Neural progenitor cell (in vitro differentiated cells): ENCODE measurements at places on chromosomes 13 and 19.
A peak's percentile ranks its signal among the peaks of the same experiment; 100 is the strongest.

- DNase-seq, result no peak
Observed at GRCh38 chr13:110867380-110867779, 47.5 kb downstream of the ANKRD10 start.

DNA sequence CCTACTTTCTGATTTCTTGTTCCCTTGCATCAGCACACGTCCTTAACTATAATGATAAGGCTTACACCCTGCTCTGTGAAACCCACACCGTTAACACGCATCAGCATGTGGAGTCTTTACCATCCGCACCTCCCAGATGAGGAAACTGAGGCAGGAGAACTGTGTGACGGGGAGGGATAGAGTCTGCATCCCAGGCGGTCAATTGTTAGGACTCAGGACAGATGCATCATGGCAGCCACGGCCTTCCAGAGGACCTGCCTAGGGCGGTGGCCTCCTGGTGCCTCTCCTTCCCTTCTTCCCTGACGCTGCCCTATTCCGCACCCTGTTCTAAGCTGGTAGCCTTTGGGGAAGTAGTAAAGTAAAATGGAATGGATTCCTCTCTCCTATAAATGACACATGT, 326.0 kb downstream of the TEX29 start:
- DNase-seq, result no peak

DNA sequence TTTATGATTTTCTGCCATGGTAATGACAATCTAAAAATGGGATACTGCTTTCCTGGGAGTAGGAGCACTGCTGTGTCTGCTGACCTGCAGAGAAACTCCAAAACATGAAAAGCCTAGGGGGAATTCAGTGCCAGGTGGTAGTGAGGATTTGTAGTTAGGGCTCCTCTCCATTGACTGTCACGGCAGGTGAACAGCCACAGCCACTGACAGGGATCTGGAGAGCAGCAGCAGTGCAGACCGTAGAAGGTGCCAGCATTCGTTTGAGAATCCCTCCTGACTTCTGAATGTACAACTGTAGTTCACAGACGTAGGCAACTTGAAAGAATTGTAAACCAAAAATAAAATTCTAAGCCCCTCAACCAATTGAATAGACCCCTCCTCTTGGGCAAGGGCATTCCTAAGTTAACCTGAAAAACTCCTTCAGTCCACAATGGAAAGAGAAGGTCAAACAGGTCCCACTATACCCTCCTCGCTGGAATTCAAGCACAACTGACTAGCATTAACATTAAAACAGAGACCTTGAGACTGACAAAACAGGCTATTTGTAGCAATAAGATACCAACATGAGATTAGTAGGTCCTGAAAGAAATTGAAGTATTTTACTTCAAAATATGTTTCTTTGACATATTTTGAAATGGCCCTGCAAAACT, 1328.8 kb downstream of the OLFM4 start:
- DNase-seq, result peak; percentile 10

DNA sequence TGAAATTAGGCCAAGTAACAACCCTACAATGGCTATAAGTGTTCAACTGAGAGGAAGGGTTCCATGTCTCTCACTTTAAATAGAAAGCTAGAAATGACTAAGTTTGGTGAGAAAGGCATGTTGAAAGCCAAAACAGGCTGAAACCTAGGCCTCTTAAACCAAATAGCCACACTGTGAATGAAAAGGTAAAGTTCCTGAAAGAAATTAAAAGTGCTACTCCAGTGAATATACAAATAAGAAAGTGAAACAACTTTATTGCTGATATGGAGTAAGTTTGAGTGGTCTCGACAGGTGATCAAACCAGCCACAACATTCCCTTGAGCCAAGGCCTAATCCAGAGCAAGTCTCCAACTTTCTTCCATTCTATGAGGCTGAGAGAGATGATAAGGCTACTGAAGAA, 209.6 kb downstream of the KLF12 start:
- no peak for DNase-seq

DNA sequence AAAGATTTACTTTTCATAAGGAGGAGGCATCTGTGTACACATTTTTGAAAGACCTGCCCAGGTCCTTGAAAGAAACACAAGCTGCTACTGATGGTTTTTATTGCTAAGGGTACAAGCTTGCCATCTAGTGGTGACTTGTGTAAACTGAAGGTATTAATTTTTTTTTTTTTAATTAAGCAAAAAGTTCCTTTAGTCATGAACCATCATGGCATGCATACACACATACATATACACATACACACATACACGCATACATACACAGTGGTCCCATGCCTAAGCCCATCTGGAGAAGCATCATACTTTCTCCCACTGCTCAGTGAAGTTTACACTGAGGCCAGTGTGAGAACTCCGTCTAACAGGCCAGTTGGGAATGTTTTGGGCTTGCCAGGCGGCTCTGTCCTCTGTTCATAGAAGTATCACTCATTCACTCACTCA, 312.5 kb downstream of the DCLK1 start:
- DNase-seq, result peak; percentile 58

- peak; percentile 84 for DNase-seq
Observed at GRCh38 chr13:94362411-94362909, 117.0 kb downstream of the DCT start.

DNA sequence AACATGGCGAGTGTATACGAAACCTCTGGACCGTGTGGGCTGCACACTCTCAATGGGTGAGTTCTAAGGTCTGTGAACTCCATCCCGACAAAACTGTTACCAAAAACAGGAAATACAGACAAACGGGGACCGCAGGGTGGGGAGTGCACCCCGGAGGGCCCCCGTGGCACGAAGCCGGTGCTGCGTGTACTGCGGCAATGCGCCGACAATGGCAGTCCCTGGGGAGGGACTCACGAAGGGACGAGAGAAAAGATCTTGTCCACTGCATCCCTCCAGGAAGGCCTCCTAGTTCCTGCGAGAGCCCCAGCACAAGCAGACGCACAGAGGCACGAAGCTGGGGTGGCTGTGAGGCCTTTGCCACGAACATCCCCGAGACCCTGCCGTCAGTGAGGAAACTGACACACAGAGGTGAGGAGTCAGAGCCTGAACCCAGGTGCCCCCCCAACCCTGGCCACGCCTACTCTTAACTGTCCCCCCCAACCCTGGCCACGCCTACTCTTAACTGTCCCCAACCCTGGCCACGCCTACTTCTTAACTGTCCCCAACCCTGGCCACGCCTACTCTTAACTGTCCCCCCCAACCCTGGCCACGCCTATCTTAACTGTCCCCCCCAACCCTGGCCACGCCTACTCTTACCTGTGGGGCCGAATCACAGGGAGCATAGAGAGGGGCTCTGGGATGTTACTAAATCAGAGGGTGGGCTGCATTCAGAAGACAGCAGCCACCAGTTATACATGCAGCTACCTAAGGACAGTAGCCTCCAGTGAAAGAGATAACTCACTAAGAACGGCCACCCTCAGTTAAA, 4.2 kb downstream of the MED16 start:
- no peak for DNase-seq

DNA sequence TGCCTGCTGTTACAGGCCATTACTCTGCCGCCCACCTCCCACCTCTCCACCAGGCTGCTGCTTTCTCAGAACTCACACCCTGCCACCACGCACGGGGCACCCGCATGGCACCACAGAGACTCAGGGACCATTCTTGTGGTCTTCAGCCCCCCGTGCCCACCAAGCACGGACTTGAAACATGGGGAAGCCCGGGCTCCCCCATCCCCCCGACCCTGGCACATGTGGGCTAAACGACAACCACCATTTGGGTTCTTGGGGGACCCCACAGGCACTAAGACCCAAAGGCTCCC, 23.1 kb upstream of the TINCR start:
- DNase-seq, result no peak

DNA sequence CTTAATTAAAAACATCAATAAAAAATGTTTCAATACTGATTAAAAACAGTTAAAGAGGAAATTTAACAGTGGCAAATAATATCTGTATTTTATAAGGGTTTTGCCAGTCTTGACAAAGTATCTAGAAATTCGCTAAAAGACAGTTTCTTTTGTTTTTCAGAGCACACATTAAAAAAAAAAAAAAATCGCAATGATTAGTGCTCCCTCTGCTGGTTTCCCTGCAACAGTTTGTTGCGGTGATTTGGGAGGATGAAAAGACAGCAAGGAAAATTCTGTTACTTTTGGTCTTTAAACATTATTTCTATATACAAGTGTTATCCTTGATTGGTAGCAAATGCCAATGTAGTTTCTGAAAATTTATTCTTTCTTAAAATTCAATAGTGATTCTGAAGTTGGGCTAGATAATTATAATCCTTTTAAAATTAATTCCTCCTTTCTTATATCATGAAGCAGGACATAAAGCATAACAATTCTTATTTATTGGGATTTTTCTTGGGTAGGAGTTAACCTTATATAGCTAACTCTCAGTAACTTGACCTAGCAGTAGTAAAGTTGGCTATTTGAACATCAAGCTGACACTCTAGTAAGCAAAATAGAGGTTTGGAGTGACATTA, 23.1 kb upstream of the SPRY2 start:
- peak; percentile 47 for DNase-seq

- DNase-seq, result no peak
Observed at GRCh38 chr13:41809962-41810361, 150.9 kb downstream of the VWA8 start.

DNA sequence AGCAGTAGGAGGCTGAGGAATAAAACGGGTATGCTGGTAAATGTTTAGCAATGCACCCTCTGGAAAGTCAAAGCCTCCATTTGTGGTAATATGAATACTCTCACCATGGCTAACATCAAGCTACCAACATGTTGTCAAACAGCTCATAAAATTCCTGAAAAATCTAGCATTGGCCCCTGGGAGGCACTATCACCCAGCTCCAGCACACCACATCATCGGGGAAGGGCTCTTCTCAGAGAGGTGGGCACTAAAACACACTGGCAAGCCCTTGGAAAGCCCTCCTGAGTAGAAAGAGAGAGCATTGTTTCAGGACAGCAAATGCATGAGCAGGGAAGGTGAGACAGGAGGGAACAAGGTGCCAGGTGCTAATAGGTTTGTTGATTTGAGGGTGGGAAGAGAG, 53.9 kb upstream of the FLT1 start:
- peak; percentile 31 for DNase-seq

GRCh38 chr13:75217949-75218348, 264.0 kb downstream of the TBC1D4 start:
- DNase-seq, result peak; percentile 35

DNA sequence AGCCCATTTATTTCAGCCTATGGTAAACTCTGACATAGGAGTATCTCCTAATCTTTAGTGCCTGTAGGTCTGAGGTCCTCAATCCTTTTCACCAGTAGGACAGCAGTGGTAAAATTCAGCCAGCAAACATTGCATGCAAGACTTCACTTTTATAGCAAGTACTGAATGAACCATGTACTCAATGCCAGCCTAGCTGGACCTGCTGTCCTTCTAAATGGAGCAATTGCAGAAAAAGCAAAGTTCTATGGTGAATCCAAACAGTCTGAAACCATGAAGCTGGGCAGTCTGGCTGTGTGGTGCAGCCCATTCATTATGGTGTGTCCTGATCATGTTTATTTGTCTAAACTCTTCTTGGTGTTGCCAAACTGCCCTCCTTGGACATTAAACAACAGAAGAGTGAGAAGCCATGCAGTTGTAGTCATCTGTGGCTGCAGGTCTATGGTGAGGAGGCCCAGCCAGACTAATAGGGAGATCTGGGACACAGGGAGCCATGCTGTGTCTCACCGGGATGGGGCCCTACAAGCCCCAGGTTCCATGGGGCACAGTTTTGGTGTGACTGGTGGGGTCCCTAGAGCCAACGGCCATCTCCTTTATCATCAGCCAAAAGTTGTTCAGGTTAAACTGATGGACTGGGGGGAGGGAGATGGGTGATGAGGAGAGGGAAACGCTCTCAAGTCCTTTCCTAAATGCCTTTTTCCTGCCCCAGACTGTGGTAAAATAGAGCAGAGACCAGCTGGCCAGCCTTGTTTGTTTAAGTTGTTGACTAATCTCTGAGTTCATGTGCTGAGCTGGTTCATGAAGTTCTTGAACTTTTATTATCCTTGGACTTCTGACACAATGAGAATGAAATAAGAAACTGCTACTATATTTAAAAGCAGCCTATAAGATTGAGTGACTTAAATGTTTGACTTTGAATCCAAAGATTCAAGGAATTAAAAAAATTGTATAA, 20.6 kb upstream of the TNFSF11 start:
- no peak for DNase-seq

DNA sequence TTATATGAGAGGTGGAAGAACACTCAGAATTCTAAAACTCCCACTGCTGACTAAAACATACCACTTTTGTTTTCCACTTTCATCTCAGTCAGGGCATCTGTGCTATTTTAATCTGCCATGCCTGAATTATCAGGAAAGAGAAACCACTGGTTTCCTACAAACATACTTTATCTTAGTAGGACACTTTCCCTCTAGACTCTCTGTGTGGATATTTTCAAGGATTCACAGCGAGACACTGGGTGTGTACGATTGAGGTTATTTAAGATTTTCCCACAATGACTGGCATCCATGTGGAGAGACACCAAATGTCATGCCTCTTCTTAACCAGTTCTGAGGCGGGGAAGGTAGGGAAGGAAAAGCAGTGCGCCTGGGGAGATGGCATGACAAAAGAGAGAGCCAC, 212.2 kb downstream of the ENOX1 start:
- DNase-seq, result no peak

DNA sequence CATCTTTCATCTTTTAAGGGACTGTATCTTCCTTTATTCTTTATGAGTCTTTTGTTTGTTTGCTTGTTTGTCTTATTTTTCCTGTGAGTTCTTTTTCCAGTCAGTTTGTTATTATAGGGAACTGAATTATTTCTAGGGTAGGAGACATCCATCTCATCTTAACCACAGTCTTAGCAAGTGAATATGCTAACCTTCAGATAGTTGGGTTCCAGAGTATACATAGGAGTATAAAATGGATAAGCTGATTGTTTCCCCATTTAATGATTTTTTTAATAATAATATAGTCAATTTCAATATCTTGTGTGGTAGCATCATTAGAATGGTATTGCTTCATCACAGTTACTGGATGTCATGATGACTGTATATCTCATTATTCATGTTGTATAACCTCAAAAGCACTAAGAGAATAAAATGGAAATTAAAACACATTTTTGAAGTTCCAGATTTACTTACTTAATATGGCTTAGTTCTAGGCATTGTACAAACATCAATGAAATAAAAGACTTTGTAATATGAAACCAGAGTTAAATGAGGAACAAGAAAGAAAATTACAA, 33.0 kb downstream of the GPC6 start:
- no peak for DNase-seq

- peak; percentile 67 for DNase-seq
Observed at GRCh38 chr19:17950310-17951156, 16.4 kb upstream of the KCNN1 start.

DNA sequence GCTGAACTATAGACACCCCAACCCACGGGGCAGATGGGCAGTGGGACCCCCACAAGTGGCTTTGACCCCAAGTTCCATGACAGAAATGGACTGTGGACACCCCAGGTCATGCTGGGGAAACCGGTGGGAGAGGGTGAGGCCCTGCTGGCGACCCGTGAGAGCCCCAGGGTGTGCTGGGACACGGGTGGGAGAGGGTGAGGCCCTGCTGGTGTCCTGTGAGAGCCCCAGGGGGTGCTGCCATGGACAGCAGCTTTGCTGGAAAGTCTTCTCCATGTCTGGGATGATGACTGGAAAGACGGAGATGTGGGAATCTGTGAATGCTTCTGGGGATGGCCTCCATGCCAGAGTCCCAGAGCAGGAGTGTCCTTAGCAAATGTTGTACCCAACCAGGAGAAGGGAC, 148.4 kb downstream of the URI1 start:
- no peak for DNase-seq
